Karpas-422 (cell line): ENCODE measurements at places on chromosomes 5 and 9.

- H3K36me3 ChIP-seq = peaks cover 18% of the 10 kb centered on the region; the same call in 1 of the 2 replicates
- no peak for DNase-seq
- H3K4me1 ChIP-seq = no peaks in the 10 kb centered on the region
- H3K27me3 ChIP-seq = no peaks in the 10 kb centered on the region
Measured at GRCh38 chr5:96763026-96763425, 44.7 kb downstream of the ERAP1 start.

- H3K4me1 ChIP-seq = peaks cover 13% of the 10 kb centered on the region
- no peak overlapping the region for H3K27ac ChIP-seq
- no peak overlapping the region for H3K4me3 ChIP-seq
Measured at GRCh38 chr5:142053426-142054151, 40.8 kb upstream of the GNPDA1 start.

DNA sequence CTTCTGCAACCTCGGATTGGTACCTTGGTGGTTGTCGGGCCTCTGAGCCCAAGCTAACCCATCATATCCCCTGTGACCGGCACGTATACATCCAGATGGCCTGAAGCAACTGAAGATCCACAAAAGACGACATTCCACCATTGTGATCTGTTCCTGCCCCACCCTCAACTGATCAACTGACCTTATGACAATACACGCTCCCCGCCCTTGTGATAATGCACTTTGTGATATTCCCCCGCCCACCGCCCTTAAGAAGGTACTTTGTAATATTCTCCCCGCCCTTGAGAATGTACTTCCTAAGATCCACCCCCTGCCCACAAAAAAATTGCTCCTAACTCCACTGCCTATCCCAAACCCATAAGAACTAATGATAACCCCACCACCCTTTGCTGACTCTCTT, 16.5 kb upstream of the TOR1B start:
- no peaks in the 10 kb centered on the region for H3K27me3 ChIP-seq
- no peak for DNase-seq
- H3K4me3 ChIP-seq = no peak overlapping the region
- H3K4me1 ChIP-seq = no peaks in the 10 kb centered on the region
- H3K36me3 ChIP-seq = no peaks in the 10 kb centered on the region

DNA sequence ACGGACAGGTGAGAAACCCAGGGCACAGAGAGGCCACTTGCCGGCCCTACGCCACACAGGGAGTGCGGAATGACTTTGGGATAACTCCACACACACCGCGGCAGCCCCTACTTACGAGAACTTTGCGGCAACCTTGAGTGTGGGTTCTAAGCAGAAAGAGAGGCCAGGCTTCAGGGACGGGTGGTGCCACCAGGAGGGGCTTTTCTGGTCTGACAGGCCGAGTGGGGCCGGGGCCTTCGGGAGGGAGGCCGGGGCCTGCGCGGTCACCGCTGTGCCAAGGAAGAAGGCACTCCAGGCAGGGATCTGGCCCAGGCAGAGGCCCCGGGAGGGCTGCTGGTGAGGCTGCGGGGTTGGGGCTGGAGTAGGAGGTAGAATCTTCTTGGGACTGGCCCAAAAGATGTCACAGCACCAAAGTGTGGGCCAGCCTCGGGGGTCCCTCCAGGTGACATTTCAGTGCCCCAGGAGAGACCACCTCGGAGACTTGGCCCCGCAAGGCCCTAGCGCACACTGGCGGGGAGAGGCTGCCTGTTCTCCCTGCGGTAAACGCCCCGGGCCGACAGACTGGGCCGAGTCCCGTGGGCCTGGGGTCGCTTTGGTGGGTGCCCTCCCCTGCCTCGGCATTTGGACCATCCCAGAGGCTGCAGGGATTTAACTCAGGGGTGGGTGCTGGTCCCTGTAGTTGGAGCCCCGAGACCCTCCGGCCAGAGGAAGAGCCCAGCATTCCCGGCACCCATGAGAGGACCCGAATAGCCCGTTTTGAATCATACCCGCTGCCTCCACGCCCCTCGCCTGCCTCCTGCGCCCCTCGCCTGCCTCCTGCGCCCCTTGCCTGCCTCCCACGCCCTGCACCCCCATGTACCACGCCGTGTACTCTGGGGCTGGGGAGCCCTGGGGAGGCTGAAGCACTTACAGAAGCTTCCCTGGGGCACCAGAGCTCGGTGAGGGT, 9.0 kb upstream of the RNU6ATAC start:
- H3K27ac ChIP-seq = no peak overlapping the region
- H3K36me3 ChIP-seq = no peaks in the 10 kb centered on the region
- DNase-seq = no peak
- H3K4me3 ChIP-seq = no peak overlapping the region
- H3K4me1 ChIP-seq = peaks cover 19% of the 10 kb centered on the region

GRCh38 chr5:66824476-66824875, 228.3 kb downstream of the MAST4 start:
- no peak for DNase-seq
- H3K27ac ChIP-seq = no peak overlapping the region
- no peaks in the 10 kb centered on the region for H3K36me3 ChIP-seq

GRCh38 chr5:76099286-76099702, 16.1 kb downstream of the SV2C start:
- no peaks in the 10 kb centered on the region for H3K27me3 ChIP-seq
- H3K4me1 ChIP-seq = no peaks in the 10 kb centered on the region
- no peak overlapping the region for H3K4me3 ChIP-seq

- H3K27me3 ChIP-seq = no peaks in the 10 kb centered on the region
- H3K27ac ChIP-seq = no peak overlapping the region
- peaks cover 12% of the 10 kb centered on the region for H3K4me1 ChIP-seq
- no peak overlapping the region for H3K4me3 ChIP-seq
- no peak for DNase-seq
Measured at GRCh38 chr9:97759581-97760288, 62.6 kb upstream of the XPA start.

GRCh38 chr5:44356231-44356630, 33.0 kb downstream of the FGF10 start:
- H3K4me3 ChIP-seq = no peak overlapping the region
- H3K27me3 ChIP-seq = no peaks in the 10 kb centered on the region
- no peak for DNase-seq
- no peaks in the 10 kb centered on the region for H3K36me3 ChIP-seq
